ENCODE measurements at places on chromosomes 12 and 14.

- DNase-seq: no peak
Observed at GRCh38 chr12:111581434-111582132, 17.5 kb downstream of the ATXN2 start.

GRCh38 chr12:38588624-38589305, 272.2 kb downstream of the ALG10B start:
- DNase-seq: no peak

GRCh38 chr12:46678426-46678825, 147.4 kb downstream of the SLC38A4 start:
- DNase-seq: no peak

DNA sequence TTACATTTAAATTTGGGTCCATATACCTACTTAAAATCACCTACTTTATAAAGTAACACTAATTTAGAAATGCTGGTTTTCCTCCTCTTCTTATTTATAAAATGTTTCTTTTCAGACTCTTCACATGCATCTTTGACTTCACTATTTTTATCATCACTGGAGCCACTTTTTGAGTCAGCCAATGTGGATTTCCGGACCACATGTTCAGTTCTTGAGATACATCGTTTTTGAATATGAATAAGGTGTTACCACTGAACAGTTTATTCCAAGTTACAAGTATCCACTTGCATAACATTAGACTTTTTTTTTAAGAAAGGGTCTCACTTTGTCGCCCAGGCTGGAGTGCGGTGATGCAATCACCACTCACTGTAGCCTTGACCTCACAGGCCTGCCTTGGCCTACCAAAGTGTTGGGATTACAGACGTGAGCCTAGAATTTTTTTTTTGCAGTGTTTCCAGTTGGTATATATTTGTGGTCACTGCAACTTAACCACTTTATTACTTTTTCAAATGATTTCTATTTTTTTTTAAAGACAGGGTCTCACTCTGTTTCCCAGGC, 5.7 kb downstream of the FNTB start:
- DNase-seq: no peak

DNA sequence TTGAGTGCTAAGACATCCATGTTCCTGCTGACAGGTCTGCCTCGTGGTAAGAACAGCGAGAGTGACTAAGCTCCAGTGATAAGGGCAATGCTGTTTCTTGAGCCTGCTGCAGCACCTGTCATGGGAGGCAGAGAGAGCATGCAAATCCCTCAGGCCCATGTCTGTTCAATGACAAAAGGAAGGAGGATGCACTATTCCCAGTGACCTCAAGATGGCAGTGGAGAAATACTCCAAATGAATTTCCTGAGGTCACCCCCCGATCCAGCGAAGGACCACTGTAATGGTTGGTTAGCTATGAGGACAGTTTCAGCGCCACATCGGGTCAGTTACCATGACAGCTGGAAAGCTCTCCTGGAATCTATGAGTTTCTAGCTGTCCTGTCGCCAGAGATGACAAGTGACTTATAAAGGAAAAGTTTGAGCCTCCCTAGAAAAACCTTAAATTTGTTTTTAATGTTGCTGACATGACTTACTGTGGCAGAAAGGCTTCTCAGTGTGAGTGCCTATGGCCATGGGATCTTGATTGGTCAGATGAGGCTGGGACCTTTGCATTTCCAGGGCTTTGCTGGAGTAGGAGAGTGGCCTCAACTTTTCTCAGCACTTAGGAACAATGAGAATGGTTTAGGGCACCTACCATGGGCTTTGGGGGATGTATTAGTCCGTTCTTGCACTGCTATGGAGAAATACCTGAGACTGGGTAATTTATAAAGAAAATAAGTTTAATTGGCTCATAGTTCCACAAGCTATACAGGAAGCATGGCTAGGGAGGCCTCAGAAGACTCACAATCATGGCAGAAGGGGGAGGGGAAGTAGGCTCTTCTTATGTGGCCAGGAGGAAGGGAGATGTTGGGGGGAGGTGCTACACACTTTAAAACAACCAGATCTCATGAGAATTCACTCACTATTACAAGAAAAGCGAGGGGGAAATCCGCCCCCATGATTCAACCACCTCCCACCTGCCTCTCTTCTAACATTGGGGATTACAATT, 88.0 kb upstream of the TMEM260 start:
- peak; percentile 65 for DNase-seq

DNA sequence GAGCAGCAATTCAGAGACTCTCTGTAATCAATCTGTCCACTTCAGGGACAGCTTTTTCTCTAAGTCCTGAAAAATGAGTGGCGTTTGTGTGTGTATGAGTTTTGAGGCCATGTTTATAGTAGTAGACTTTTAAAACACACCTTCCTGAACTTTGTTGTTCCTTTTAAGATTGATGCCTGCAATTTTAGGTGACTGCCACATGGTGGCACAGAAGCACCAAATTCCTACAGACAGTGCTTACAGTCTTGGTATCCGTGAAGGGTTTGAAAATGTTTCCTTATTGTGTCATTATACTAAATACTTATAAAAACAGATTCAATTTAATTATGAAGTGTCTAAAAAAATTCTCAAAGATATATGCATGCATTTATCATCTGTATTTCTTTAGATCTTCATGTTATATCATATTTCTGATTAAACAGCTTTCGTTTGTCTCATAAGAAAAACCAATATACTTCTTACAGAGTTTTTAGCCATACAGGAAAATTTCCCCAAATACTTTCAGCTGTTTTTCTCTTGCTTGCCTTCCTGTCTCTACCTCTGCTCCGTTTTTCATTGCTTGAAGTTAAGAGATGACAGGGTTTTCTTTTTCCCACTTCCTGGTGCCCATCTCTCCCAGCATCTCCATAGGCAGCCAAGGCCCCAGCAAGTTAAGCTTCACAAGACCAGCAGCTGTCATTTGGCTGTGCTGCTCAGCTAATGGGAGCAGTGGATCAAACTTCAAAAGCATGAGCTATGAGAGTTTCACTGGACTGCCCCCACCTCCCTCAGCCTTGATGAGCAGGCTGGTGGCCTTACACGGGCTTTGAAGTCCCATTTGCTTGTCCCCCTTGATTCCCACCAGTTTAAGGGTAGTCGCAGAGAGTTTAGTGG, 259.6 kb downstream of the AKAP6 start:
- DNase-seq: peak; percentile 11

- no peak for DNase-seq
Observed at GRCh38 chr12:120257041-120257821, 8.3 kb downstream of the PXN start.

DNA sequence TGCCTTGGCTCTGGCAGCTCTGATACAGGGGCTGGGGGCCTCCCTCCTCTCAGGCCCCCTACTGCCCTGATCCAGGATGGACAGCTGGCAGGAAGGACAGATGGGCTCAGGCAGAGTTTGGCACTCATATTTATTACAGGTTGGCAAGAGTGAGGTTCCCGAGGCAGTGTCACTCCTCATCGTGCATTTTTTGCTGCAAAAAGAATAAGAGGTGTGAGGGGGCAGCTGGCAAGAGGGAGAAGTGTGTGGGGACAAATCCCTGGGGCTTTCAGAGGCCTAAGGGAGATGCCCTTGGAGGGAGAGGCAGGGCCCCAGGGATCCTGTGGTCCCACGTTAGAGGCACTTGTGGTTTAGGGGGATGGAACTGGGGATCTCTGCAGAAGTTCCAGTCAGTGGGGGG, 5.0 kb downstream of the CMTM5 start:
- no peak for DNase-seq

GRCh38 chr14:84234281-84234680, 1295.7 kb upstream of the FLRT2 start:
- DNase-seq: no peak

GRCh38 chr12:100123316-100124095, 19.2 kb downstream of the BLTP3B start:
- DNase-seq: no peak

DNA sequence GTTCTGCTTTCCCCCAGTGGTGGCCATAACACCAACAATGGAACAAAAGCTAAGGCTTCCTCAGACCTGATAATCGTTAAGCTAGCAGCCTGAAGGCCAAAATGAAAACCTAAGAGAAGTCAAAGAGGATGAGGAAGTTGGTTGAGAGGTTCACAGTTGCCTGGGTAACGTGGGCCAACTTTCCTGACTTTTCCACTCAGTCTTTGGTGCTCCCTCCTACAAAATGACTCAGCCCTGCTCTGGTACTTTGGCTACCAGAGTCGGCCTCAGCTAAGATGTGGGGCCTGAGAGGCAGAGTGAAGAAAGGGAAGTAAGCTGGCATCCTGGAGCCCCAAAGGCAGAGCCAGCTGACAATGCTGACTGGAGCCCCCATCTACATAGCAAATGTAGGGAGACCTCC, 14.9 kb upstream of the FKBP11 start:
- DNase-seq: peak; percentile 66

DNA sequence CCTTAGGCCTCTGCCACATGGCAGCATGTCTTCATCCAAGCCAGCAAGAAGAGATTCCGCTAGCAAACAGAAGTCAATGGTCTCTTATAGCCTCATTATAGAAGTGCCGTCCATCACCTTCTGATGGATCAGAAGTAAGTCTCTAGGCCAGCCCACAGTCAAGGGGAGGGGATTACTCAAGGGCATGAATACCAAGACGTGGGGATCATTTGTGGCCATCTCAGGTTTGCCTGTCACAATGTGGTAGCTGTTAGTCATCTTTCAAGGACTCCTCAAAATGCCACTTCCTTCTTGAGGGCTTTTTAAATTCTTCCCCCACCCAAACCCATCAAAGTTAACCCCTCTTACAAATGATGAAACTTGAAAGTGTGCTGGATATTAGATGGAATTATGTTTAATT, 8.1 kb upstream of the ADCY6 start:
- peak; percentile 71 for DNase-seq

- peak; percentile 52 for DNase-seq
Observed at GRCh38 chr12:76777765-76778216, 13.9 kb downstream of the ZDHHC17 start.

DNA sequence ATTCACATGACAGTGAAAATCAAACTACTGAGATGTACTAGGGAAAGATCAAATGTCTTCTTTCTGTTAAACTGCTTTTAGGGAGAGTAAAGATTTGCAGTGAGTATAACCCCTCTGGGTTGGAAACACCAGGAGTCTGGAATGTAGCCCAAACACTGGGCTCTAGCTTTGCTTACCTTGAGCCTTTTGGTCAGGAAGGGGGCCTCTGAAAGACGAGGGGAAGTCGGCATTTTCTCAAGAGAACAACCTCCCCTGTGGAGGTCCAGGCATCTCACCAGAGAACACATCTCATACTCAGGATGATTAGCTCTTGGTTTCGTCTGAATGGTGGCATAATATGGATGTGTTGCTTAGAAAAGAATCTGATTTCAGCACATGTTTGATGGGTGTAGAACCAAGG, 169.0 kb downstream of the ZFP36L1 start:
- DNase-seq: no peak

- peak; percentile 24 for DNase-seq
Observed at GRCh38 chr14:24481622-24482324, 26.3 kb downstream of the CMA1 start.

GRCh38 chr14:74142523-74142922, 57.8 kb downstream of the LIN52 start:
- DNase-seq: no peak

DNA sequence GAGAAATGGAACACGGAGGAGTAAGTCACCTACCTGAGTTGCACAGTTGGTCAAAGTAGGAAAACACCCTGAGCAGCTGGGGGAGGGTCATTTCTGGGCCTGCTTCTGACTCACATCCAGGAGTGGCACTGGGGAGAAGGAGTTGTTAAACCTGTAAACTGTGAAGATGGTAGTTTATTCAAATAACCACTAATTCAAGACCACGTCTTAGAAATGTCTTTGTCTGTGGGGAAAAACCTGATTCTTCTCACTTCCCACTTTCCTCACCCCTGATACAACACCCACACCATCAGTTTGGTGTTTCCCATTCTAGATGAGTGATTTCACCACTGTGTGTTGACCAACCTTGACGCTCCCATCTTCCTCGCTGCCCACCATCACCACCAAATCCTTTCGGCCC, 207.1 kb downstream of the ANO4 start:
- DNase-seq: no peak

DNA sequence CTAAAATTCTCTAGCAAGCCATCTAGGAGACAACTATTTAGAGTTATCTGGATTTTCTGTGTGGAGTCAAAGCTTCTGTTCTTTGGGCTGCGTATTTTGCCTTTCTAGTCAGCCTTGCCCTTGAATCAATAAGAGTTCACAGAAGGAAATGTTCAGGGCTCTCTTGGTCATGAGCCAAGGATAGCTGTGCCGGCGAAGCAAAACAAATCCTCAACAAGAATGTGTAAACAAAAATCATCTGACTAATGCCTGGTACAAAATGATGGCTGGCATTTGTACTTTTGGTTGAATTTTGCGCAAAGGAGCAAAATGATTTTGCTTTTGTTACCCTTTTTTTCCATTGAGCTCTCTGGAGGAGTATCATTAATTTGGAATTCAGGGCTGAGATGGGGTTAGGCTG, 171.1 kb downstream of the DACT1 start:
- no peak for DNase-seq

GRCh38 chr12:93059925-93060665, 131.0 kb upstream of the EEA1 start:
- DNase-seq: peak; percentile 24

GRCh38 chr12:115259968-115260747, 576.2 kb upstream of the TBX3 start:
- no peak for DNase-seq

DNA sequence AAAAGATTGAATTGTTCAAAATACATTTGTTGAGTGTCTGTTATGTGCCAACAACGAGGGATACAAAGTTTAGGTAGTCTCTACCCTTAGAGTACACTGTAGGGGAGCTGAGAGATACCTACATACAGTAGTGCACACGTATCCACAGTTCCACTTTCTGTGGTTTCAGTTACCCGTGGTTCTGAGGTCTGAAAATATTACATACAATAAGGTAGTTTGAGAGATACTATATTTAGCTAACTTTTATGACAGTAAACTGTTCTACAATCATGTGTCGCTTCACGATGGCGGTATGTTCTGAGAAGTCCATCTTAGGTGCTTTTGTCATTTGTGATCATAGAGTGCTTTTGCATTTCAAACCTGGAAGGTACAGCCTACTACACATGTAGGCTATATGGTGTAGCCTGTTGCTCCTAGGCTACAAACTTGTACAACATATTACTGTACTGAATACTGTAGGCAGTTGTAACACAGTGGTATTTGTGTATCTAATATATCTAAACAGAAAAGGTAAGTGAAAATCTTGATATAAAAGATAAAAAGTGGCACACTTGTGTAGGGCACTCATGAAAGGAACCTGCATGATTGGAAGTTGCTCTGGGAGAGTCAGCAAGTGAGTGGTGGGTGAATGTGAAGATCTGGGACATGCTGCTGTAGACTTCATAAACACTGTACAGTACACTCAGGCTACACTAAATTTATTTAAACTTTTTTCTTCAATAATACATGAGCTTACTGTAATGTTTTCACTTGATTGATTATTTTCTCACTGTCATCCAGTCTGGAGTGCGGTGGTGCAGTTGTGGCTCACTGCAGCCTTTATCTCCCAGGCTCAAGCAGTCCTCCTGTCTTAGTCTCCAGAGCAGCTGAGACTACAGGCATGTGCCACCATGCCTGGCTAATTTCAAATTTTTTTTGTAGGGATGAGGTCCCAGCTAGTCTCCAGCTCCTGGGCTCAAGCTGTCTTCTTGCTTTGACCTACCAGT, 4.0 kb downstream of the CPSF6 start:
- DNase-seq: peak; percentile 57

- no peak for DNase-seq
Observed at GRCh38 chr12:96587691-96588090, 98.3 kb downstream of the CFAP54 start.

Measured in common myeloid progenitor, CD34-positive (primary cell).